Stimulated activated effector memory CD8-positive, alpha-beta T cell treated with anti-CD3 and anti-CD28 coated beads, Interleukin-12 subunit alpha, Interleukin-12 subunit beta, amount 100 ng/mL, for 72 hours (primary cell): ENCODE measurements at places on chromosomes 2 and 18.

DNA sequence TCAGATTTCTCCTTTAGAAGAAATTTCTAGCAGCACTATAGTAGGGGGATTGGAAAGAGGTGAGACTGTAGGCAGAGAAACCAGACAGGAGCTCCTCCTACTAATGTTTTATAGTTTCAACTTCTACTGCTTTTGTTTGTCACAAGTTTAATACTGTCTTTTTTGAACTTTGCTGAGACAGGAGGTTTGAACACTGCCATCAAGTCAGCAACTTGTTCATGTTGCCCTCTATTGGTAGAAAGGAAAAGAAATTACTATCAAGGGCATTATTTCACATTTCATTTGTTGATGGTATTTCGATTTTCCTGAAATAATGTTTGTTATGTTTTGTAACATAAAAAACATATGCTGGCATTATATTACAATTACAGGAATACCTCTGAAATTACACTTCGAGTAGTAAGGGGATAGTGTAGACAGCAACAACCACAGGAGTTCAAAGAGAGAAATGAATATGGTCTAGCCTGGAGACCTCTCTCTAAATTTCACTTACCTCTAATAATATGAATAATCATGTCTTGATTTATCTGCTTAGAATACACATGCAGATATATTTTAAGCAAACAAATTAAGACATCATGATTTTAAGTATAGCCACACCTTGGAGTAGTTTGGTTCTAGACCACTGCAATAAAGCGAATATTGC lies 12.4 kb upstream of the CCDC88A start:
- DNase-seq = no peak

GRCh38 chr2:160484859-160485520 lies 8.6 kb downstream of the RBMS1 start:
- no peak for DNase-seq

- no peak for DNase-seq
Measured at GRCh38 chr2:182415771-182416170, 11.1 kb downstream of the PDE1A start.

GRCh38 chr2:144323946-144324345 lies 196.0 kb downstream of the ZEB2 start:
- DNase-seq = no peak

DNA sequence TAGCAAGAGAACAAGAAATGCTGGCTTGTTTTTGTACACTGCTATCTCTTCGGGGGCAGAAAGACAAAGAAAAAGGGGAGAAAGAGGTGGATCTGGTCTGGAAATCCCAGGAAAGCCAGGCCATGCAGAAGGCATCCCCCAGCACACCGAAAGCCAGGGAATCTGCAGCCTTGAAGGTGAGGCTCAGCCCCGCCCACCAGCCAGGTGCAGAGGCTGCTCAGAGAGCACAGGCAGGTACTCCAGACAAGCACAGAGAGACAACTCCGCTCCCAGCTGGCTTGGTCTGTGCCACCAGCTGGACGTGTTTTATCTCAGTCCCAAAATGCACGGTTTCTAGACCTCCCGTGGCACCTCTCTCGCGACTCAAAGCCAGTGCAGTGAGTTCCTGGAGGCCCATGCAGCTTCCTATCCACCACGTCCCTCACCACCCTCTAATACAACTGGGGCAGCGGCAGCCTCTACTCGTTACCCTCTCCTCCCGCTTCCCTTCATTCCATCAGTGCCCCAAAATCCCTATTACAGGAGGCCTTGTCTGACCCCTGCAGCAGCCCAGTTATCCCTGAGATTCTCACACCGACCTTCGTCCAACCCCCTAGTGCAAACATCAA lies 62.8 kb downstream of the HDAC4 start:
- DNase-seq = no peak

DNA sequence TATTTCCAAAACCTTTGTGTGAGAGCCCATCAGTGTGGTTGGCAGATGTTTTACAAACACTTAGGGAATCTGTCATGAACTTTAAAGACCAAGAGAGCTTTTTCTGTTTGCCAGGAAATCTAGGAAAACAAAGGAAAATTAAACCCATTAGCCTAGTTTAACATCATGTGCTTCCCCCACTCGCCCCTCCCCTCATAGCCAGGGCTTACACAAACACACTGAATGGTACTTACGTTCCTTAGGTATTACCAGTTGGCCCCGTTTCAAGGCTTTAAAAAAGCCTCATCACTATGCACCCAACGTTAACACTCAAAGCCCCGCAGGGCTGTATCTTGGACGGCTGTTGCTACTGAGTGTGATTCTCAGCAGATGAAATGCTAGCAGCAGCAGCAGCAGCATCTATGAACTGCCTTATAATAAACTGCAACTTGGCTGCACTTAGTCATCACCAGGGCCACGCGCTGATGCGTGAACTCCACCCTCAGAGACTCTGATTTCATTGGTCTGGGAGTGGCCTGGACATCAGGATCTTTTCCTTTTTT lies 20.1 kb upstream of the TTC39C start:
- DNase-seq = no peak

DNA sequence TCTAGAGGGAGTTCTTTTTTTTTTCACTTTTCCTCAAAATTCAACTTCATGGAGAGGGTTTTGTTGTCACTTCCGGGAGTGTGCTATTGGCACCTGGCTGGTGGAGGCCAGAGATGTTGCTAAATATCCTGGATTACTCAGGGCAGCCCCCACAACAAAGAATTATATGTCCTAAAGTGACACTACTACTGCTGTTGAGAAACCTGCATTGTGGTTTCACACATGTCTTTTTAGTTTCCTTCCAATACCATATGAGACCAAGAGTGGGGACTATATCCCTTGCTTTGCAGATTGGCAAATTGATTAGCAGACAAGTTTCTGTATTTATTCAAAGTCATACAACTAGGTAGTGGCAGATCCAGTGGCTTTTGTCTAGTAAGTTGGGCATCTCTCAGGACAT lies 826.8 kb downstream of the TRIB2 start:
- no peak for DNase-seq

DNA sequence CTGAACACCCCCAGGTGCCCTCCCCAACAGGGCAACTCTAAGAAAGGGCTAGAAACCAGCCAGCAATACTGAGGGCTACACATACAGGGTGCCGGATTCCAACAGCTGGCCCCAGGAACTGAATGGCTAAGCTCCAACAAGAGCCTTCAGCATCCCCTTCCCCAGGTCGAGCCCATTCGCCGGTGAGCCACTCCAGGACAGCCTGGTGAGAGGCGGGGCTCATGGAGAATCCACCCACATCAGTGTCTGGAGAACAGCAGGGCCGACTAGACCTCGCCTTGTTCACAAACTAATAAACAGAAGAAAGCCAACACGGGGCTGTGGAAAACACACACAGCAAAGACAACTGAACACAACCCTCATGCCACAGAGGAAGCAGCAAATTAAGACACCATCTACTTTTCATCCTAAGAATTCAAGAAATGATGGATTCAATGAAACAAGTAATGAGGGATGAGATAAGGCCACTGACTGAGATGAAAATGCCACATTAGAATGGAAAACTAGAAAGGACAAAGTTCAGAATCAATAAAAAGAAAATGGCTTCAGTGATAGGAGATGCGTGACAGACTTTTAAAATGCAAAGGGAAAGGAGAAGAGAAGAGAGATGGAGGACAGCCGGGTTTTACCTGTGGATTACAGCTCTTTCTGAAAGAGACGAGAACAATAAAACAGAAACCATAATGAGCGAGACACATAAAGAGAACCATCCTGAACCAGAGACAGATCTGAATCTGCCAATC lies 8.2 kb downstream of the PER2 start:
- no peak for DNase-seq

GRCh38 chr18:13499803-13500202 lies 226.6 kb downstream of the FAM210A start:
- DNase-seq = no peak

DNA sequence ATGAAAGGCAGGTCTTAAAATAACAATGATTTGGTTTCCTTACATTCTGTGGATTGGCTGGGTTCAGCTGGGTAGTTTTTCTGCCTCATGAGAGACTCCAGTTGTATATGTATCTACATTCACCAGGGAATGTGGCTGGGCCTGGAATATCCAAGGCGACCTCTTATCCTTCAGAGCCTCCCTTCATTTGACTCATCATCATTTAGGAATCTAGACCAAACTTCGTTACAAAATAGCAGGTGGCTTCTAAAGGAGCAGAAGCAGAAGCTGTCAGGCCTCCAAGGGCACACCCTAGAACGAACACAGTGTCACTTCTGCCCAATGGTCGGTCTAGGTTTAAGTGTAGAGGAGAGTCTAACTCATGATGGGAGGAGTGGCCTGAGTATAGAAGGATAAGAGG lies 204.2 kb downstream of the EN1 start:
- DNase-seq = no peak

GRCh38 chr18:29184654-29185053 lies 1007.7 kb upstream of the CDH2 start:
- DNase-seq = no peak

DNA sequence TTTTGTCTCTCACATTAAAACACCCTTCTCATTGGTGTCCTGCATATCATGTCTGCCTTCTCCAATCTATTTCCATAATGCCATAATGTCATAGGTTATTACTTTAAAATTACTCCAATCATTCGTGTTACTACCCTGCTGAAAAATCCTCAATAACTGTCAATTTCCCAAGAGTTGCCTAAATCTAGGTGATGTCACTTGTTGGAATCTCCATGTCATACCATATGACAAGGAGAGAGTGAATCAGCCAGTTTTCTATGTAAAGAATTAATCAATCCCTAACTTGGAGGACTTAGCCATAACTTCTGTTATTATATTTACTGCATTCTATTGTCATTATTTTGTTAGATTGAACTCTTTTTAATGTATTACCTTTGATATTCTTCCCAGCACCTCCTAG lies 62.5 kb downstream of the PHLPP1 start:
- no peak for DNase-seq

GRCh38 chr2:29990129-29990528 lies 68.7 kb upstream of the ALK start:
- no peak for DNase-seq

- DNase-seq = no peak
Measured at GRCh38 chr2:26557244-26557925, 79.5 kb upstream of the OTOF start.

- DNase-seq = no peak
Measured at GRCh38 chr2:171741189-171741588, 53.9 kb downstream of the DYNC1I2 start.

DNA sequence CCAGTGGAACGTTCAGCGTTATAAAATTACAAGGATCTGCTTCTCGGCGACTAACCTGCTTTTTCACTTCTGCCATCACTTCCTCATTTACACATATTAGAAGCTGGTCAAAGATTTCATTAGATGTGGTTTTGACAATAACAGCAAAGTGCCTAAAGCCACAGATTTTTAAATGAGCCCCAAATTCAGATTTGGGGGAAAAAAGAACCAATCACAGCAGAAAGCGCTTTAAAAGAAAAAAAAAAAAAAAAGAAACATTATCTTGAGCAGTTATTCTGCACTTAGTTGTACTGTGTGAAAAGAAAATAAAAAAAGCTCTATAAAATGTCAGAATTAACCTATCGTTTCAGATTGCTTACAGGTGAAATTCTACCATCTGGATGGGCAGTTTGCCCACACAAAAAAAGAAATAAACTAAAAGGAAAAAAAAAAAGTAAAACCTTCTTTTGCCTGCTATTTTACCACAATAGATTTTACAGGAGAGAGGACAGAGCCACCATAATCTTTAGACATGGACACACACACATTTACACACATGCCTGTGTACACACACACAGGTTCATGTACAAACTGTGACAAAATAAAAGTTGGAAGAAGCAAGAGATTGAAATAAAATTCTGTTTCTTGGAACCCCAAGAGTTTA lies 167.2 kb downstream of the TCF4 start:
- DNase-seq = no peak

- no peak for DNase-seq
Measured at GRCh38 chr2:85673716-85674375, 5.8 kb upstream of the SFTPB start.

DNA sequence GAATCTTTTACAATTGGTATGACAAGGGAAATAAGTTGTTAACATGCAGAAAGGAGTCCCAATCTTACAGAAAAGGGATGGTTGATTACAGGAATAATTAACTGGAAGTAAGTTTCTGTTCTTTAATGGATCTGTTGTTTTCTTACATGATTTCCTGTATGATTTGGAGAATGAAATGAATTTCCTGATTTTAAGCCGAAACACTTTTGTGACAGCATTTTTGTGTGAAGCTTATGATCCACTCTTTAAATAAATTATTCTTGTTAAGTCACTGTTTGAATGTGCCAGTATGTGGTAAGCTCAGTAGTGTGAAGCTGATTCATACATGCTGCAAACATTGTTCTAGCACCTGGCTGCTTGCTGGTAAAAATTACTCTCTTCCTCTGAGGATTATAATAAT lies 516.2 kb downstream of the DCDC2C start:
- DNase-seq = no peak

DNA sequence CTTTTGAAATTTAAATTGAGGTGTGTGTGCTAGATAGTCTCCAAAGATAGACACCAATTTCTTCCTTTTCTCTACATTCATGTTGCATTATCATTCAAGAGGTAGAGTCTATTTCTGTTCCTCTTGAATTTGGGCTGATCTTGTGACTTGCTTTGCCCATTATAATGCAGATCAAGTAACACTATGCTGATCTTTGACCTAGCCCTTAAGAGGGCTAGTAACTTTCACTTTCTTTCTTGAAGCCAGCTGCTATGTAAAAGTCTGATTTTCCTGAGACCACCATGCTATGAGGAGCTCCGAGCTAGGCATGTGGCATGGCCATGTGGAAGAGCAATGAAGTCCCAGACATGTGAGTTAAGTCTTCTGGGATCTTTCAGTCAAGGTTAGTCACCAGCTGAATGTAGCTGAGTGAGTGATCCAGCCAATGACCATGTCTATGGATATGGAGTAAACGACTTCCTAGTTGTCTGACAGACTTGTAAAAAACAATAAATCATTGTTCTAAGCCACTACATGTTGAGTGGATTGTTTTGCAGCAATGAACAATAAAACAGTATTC lies 189.4 kb upstream of the CWC22 start:
- DNase-seq = no peak
